WTC11 (cell line): ENCODE measurements at places on chromosomes 6 and 20. TPM values are rescaled to one million over a fixed set of nuclear protein-coding genes. Genes with fewer than 3 reads are reported as not detected.

The MAS1L gene
- not detected in 3 replicates for total RNA-seq

The C20orf204 gene
- 1.6 to 2.4 TPM (median 2.1 TPM) in 3 replicates for total RNA-seq

The PRPH2 gene
- total RNA-seq: 1.0 to 1.9 TPM (median 1.6 TPM) in 3 replicates

The GMPR gene
- total RNA-seq: 2.2 to 2.8 TPM (median 2.4 TPM) in 3 replicates

The RBCK1 gene
- total RNA-seq: 65.0 to 75.2 TPM (median 69.5 TPM) in 3 replicates

The ADGB gene
- total RNA-seq: not detected in 3 replicates

The CST9L gene
- total RNA-seq: not detected in 3 replicates

The SLC35F1 gene
- 9.2 to 11.0 TPM (median 9.4 TPM) in 3 replicates for total RNA-seq

The SPEF1 gene
- total RNA-seq: 0.41 to 0.72 TPM (median 0.64 TPM) in 3 replicates

The TINAG gene
- not detected in 3 replicates for total RNA-seq

The HTR1E gene
- 0.09 TPM in 2 of 3 replicates, not detected in the other for total RNA-seq

The SLC4A11 gene
- total RNA-seq: 30.4 to 39.5 TPM (median 34.5 TPM) in 3 replicates

The C4A gene
- total RNA-seq: 3.8 to 5.2 TPM (median 4.2 TPM) in 3 replicates

The SLC22A2 gene
- 0.44 to 0.96 TPM (median 0.78 TPM) in 3 replicates for total RNA-seq

The SLCO4A1 gene
- 15.2 to 19.9 TPM (median 18.5 TPM) in 3 replicates for total RNA-seq

The ANKRD66 gene
- not detected in 3 replicates for total RNA-seq

The BRPF3 gene
- total RNA-seq: 30.4 to 32.2 TPM (median 31.3 TPM) in 3 replicates

The FAM217A gene
- total RNA-seq: not detected in 3 replicates

The MAS1 gene
- 0.53 to 0.68 TPM (median 0.62 TPM) in 3 replicates for total RNA-seq

The TPD52L1 gene
- 12.4 to 17.7 TPM (median 15.0 TPM) in 3 replicates for total RNA-seq

The KHDRBS2 gene
- 0.76 to 1.2 TPM (median 0.87 TPM) in 3 replicates for total RNA-seq
